ENCODE measurements at places on chromosomes 6 and 20.

- no peak for DNase-seq
Measured at GRCh38 chr6:10626154-10626741, 68.2 kb downstream of the C6orf52 start.

- DNase-seq: no peak
Measured at GRCh38 chr6:142189057-142189456, 42.0 kb downstream of the VTA1 start.

DNA sequence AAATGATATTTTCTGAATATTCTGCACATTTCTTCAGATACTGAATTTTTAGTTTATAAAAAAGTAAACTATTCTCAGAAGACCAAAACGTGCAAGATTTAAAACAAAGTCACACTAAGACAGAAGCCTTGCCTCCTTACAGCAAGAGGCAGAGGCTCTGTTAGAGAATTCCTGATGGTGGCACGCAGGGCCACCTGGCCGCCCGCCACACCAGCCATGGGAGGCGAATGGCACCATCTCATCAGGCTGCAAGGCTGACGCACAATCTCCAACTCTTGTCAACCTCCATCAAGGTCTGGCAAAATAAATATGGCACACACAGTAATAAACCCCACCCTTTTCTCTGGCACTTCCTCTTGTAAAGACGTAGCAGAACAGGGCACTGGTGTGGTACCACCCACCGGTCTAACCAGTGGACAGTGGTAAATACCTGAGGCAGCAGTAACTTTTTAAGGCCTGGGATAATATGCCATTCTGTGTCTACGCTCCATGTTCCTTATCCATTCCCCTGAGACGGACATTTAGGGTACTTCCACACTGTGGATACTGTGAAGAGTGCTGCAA, 111.4 kb downstream of the WDR27 start:
- DNase-seq: no peak

GRCh38 chr20:35718972-35719635, 19.9 kb downstream of the ROMO1 start:
- DNase-seq: no peak

DNA sequence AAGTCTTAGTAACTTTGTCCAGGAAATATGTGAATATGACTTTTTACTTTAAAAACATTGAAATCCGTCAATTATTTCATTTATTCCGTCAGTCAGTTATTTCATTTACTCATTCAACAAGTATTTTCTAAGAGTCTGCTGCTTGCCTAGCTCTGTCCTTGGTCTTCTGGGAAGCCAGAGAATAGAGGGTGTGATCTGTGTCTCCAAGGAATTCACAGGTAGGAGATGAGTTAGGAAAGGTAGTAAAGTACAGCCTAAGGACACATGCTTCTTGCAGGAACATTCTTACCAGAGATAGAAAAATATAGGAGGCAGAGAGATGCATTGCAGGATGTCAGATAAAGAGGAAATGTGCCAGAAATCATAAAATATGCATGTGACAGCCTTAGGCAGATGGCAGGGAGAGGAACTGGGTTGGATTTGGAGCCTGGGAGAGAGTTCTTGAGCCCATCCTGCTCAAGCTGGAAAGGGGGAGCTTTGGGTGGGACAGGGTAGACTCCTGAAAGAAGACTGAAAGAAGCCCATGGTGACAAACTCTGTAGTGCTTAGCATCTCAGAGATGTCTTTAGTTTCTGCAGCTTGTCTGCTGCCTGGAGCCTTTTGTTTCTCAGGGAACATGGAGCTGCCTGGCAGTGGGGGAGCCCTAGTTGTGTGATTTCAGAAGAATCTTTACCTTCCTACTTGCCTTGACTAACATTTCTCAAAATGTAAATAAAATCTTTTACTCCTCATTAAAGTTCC, 3.5 kb downstream of the SH3BGRL2 start:
- DNase-seq: peak; percentile 33

- DNase-seq: no peak
Measured at GRCh38 chr6:105804000-105804399, 282.1 kb upstream of the PRDM1 start.

DNA sequence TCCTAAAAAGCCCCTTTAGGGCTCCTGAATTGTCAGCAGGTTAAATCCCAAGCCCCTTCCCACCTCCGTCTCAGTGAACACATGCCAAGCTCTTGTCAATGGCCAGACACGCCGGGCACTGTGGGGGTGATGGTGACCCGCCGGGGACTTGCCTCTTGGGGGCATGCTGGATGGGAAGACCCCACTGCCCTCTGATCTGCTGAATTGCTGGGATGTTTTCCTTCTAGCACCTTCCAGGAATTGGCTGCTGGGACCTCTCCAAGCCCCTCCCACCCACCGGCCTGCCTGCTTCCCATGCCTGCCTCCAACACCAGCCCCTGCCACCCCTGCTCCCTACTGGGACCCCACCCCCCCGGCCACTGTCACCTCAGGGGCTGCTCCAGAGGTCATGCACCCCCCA, 345.9 kb downstream of the CDH4 start:
- no peak for DNase-seq

- DNase-seq: no peak
Measured at GRCh38 chr20:48649104-48649626, 178.6 kb downstream of the PREX1 start.

- no peak for DNase-seq
Measured at GRCh38 chr6:127868338-127868737, 32.5 kb downstream of the THEMIS start.

DNA sequence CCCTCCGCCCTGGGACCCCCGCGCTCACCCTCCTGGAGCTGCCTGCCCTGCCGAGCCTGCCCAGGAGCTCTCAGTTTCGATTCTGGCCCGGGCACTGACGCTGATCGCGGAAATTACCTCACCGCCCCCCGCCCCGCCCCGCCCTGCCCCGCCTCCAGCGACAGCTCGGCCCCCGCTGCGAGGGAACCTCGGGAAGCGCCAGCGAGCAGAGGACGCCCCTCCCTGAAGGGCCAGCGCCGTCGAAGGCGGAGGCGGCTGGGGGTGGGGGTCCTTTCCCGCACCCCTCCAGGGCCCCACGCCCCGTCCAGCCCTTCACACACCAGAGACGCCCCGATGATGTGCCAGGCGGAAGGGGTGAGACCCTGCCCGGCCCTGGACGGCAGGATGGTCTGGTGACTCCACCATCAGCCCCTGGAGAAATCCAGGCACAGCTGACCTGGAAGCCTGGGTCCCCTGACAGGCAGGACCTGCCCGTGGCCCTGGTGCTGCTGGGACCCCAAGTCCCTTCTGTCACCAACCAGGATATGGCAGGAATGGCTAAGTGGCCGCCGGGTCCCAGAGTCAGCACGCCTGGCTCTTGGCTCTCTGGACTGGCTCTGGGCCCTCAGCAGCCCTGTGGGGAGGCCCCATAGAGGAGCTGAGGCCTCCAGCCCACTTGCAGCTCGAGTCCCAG, at the start of gene HELZ2:
TSS of gene HELZ2 (minus strand) at position 84 of the 673 bp plus-strand sequence. CDS start 1,854 bp downstream, outside the sequence.
- DNase-seq: no peak

- peak; percentile 74 for DNase-seq
Measured at GRCh38 chr6:34791701-34792604, at the start of gene BLTP3A. BLTP3A (plus strand) TSS chr6:34792083; CDS start chr6:34792251, 168 bp downstream.

- no peak for DNase-seq
Measured at GRCh38 chr6:41191569-41191968, 9.4 kb downstream of the TREML2 start.

GRCh38 chr6:134169871-134170486, 117.6 kb upstream of the SLC2A12 start:
- DNase-seq: no peak

GRCh38 chr20:22429175-22430153, 154.9 kb downstream of the FOXA2 start:
- DNase-seq: no peak

GRCh38 chr20:45917790-45918141, 5.8 kb upstream of the PLTP start:
- DNase-seq: no peak

DNA sequence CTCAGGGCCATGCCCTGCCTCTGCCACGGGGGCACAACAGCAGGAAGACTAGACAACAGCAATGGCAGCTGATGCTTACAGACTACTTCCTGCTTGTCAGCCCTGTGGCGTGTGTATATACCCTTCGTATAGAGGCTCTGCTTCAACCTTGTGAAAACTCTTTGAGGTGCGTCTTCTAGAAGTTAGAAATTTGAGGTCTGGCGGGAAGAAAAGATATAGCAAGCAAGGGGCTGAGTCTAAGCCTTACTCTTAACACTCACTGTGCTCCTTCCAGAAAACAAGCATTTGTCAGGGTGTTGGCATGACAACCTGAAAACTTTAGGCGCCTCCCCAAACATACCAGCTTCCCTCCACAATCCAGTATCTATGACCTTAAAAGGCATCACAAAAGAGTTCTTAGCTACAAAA, 33.3 kb downstream of the JPH2 start:
- DNase-seq: no peak

- DNase-seq: no peak
Measured at GRCh38 chr20:34165018-34165619, 53.1 kb upstream of the EIF2S2 start.

DNA sequence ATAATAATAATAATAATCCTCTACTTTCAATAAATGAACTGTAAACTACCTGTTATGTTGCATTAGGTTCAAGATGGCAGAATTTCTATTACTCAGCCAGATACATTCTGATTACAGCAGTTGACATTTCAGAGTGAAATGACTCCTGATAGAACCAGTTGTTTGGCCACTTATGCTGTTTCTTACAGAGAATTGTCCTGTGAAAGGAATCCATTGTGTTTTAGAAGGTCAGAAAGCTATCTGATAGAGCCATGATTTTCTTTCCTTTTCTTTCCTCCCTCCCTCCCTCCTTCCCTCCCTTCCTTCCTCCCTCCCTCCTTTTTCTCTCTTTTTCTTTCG, 16.6 kb downstream of the GJA10 start:
- DNase-seq: no peak

DNA sequence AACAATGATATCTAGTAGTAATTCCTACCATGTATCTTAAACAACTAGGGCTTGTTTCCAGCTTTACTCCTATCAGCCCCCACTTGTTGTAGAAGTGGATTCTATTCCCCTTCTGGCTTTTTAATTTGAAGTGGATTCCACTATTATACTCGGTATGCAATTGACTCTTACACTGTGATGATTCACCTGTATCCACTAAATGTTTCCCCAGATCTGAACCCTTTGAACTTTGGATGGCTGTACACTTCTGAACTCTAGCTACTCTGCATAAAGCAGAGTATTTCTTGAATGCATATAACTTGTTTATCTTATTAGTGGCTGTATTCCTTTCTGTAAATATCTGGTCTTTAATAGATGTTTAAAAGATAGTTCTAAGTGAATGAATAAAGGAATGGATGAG, 538.4 kb upstream of the NRSN1 start:
- no peak for DNase-seq

DNA sequence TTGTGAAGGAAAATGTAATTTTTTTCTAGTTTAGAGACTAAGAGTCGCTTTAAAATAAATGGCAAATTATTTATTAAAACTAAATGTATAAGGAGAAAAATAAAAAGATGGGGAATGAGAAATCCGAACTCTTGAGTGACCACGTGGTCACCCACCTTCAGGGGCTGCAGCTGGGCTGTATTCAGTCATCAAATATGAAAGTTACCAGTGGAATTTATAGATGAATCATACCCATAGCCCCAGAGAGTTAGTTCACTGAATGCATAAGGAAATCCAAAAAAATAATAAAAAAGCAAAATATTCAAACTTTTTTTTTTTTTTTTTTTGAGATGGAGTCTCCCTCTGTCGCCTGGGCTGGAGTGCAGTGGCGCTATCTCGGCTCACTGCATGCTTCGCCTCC, 947.7 kb upstream of the ADGRB3 start:
- no peak for DNase-seq

DNA sequence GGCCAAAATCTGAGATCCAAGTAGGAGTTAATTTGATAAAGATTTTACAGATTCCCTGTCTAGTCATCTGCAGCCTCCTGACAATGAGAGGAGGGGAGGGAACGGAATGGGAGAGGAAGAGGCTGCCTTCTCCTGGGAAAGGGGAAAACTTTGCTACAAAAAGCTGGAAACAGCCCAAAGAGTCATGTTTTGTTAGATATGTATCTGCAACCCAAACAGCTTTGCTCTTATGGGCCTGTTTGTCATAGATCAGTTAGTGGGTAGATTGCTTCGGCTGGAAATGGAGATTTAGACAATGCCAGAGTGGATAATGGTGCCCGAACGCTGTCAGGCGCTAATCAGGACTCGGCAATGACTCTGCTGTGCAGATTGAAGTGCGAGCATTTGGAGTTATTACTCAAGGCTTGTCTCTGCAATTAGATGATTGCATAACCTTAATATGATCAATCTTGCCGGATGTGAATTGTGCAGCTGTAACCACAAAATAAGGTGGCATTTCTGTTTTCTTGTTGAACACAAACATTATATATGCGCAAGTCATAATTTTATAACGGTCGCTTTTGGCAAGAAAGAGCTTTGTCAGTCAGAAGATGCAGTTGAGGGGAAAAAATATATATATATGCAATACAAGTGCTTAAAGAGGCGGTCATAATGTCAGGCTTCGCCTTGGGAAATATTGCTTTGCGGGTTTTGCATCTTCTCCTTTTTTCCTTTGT, 92.4 kb upstream of the MAFB start:
- DNase-seq: no peak

All from putamen (tissue), 1 donor.